Breast epithelium (tissue), 4 donors: ENCODE measurements at places on chromosomes 5 and 9. TPM values are rescaled to one million over a fixed set of nuclear protein-coding genes. Genes with fewer than 3 reads are reported as not detected.
A peak's percentile ranks its signal among the peaks of the same experiment; 100 is the strongest.

DNA sequence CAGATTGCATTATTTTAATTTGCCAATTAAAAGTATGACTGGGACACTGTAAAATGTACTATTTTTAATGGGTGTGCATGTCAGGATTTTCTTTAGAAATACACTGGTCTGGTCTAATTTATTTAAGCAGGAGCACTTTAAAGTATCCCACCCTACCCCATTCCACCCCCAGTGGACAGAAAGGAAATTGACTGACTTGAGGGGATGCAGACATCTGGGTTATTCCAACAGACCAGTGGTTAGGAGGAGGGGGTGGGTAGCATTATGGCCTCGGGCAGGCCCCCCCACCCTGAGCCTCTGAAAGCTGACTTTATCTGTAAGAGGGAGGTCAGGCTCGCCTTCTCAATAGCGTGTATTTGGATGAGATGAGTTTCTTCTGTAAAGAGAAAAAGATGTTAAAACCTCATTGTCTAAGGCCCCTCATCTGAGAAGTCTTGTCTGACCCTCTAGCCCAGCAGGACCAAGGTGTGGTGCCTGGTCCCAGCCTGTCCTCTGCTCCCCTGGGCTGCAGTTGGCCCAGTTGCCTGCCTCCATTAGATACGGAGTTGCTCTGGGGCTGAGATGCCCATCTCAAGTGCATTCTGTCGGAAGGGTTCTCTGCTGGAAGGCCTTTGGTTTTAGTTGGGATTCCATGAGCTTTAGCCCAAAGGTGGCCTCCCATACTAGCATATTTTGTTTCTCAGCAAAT, 4.4 kb downstream of the HNRNPAB start:
- no peaks in the 10 kb centered on the region for H3K27me3 ChIP-seq
- no peak overlapping the region for H3K27ac ChIP-seq
- peaks cover 29% of the 10 kb centered on the region for H3K36me3 ChIP-seq

DNA sequence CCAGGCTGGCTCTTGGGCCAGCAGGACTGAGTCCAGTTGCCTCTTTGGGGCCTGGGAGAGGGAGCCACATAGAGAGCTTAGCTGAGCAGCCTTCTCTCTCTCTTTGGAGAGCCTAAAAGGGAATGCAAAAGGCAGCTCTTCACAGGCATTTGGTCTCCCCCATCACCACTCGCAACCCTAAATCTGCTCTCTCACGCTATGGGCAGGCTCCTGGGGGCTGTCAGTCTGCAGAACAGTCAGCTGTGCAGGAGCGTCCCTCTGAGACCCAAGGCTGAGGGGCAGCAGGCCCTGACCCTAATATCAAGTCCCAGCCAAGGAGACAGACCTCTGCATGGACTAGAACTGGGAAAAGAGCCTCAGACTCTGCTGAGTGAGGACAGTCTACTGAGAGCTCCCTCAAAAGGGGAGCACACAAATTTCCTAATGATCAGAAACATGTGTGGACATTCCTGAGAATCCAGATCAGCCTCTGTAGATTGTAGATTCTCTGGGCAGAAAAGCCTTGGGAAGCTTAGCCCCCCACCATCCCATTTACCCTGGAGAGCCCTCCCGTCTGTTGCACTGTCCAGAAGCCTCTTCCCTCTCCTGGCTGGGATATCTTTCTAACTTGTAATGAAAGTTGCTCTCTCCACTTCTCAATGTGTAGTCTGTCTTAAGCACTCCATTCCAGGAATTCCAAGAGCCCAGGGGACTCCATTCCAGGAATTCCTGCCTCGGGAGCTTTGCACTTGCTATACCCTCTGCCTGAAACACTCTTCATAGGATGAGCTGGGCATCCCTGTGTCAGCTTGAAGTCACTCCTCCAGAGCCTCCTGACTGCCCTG, 79.4 kb downstream of the FAM114A2 start:
- peak overlapping the region; percentile 38 for H3K27ac ChIP-seq
- no peaks in the 10 kb centered on the region for H3K4me1 ChIP-seq
- DNase-seq = no peak
- no peaks in the 10 kb centered on the region for H3K36me3 ChIP-seq
- no peak overlapping the region for H3K4me3 ChIP-seq

DNA sequence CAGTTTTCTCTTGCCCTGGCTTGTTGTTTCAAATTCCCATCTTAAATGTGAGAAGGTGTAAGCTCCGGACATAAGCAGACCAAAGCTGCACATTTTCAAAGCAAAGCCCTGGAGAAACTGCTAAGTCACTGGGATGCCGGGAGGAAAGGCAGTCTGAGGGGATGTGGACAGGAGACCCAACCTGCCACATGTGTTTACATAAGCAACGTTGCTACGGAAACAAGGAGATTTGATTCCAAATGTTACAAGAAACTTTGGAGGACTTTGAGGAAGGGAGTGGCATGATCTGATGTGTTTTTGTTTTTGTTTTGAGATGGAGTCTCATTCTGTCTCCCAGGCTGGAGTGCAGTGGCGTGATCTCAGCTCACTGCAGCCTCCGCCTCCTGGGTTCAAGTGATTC, 25.7 kb upstream of the INSYN2B start:
- DNase-seq = no peak
- H3K4me1 ChIP-seq = no peaks in the 10 kb centered on the region
- H3K36me3 ChIP-seq = no peaks in the 10 kb centered on the region
- H3K27me3 ChIP-seq = no peaks in the 10 kb centered on the region
- no peak overlapping the region for H3K4me3 ChIP-seq

DNA sequence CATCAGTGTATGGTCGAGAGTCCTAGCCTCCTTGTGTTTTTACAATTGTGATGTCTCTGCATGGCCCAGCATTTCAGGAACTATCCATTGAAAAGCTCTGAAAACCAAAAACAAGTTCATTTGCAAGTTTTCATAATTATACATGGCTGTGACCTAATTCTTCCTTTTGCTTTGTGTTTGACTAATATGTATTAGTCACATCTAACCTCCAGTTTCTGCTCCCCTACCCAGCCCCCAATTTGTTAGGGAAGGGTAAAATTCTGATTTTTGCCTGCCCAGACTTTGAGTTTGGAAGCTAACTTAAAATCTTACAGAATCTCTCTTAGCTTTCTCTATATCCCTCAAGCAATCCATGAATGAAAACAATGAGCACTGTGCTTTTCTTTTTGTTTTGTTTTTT, 128.2 kb upstream of the SEMA6A start:
- H3K36me3 ChIP-seq = no peaks in the 10 kb centered on the region
- no peak overlapping the region for H3K27ac ChIP-seq
- H3K27me3 ChIP-seq = no peaks in the 10 kb centered on the region
- no peaks in the 10 kb centered on the region for H3K4me1 ChIP-seq

DNA sequence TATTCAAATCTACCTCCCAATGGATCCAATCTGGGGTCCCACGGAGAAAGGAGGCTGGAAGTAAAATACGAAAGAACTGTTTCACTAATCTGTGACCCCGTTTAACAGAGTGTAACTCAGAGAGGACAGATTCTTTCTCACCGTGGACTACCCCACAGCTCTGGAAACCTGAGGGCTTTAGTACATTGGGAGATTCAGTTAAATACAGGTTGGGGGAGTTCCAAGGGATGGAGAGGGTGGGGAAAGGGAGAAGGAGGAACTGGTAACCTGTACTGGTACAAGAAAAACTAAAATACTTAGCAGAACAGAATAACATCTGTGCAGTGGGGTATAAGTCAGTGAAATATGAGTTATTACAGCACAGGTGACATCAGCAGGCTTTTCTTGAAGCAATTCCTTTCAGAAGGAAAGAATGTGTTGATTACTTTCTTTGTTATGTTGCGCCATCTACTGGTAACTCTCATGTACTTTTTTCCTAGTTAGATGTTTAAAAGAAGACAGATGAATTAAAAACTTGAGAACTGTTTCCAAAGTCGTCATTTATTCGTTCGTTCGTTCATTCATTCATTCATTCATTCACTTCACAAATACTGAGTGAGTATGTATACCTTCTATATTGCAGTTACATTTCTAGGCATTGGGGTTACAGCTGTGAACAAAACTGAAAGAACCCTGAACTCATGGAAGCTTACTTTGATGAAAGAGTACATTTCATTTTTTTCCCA, 30.0 kb upstream of the STOM start:
- H3K4me1 ChIP-seq = no peaks in the 10 kb centered on the region
- no peak overlapping the region for H3K4me3 ChIP-seq
- DNase-seq = no peak
- no peaks in the 10 kb centered on the region for H3K27me3 ChIP-seq
- H3K36me3 ChIP-seq = no peaks in the 10 kb centered on the region

DNA sequence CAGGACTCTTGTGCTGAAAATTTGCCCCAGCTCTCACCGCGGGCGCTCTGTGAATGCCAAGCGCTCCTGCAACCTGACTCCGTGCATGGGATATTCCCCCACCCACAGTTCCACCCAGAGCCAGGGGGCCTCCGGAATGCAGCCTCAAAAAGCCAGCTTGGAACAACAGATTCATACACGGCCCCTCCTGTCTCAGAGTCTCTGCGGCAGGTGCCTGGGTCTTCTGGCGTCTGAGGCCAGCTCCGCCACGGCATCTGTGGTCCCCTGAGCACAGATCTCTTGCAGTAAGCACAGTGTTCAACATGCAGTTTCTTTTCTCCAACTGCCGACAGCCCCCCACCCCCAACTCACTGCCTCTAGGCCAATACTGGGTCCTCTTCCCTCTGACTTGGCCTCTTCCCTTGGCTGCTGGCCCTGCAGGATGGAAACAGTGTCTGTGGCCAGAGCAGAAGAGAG, 355.7 kb upstream of the IRX2 start:
- H3K27me3 ChIP-seq = peaks cover 5% of the 10 kb centered on the region

DNA sequence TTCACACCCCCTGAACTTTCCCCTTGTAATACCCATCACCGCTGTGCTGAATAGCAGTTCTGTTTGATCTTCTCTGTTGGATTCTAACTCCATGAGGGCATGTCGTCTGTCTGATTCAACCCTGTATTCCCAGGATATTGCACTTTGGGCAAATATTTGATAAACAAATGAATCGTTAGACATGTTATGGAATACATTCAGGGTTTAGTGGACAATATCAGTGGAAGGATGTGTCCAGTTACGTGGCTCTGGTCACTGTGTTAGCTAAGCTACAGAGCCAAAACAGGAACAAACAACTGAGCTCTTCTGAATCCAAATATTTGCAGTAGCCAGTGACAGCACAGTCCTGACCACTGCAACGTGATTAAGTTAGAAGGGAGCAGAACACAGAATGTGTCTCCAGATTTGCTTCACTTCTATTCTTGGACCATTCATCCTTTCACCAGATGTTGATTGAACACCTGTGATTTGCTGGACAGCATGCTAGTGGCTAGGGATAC, 13.2 kb downstream of the ANGPTL2 start:
- no peaks in the 10 kb centered on the region for H3K36me3 ChIP-seq
- H3K27ac ChIP-seq = peak overlapping the region; percentile 75
- H3K4me3 ChIP-seq = no peak overlapping the region
- DNase-seq = no peak
- H3K27me3 ChIP-seq = no peaks in the 10 kb centered on the region

GRCh38 chr5:105952875-105953274, 1717.9 kb downstream of the EFNA5 start:
- no peak for DNase-seq
- H3K27me3 ChIP-seq = no peaks in the 10 kb centered on the region

DNA sequence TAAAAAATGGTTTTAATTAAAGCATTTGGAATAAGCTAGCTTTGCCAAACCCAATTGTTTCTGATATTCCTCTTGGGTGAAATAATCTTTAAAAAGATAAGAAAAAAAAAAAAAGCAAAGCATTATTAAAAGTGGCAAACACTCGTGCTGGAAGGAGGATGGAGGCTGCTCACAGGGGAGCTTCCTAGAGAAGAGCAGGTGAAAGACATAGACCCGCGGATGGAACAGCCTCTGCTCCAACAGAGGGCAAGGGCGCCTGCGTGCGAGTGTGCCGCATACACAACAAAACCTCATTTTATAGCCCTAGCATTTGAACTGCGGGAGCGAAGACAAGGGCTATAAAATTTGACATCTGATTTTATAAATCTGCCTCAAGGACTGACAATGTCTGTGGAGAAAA, 33.4 kb upstream of the SLC25A51 start:
- no peaks in the 10 kb centered on the region for H3K4me1 ChIP-seq
- H3K36me3 ChIP-seq = no peaks in the 10 kb centered on the region
- DNase-seq = no peak

The CCDC180 gene
- total RNA-seq = 5.4 TPM

The MARCOL gene
- not detected for total RNA-seq

The PCDHGA3 gene
- 5.9 TPM for total RNA-seq

The PCDHB13 gene
- 4.8 TPM for total RNA-seq
